ENCODE measurements at places on chromosomes 12 and 14. TPM values are rescaled to one million over a fixed set of nuclear protein-coding genes. Genes with fewer than 3 reads are reported as not detected.
A peak's percentile ranks its signal among the peaks of the same experiment; 100 is the strongest.

DNA sequence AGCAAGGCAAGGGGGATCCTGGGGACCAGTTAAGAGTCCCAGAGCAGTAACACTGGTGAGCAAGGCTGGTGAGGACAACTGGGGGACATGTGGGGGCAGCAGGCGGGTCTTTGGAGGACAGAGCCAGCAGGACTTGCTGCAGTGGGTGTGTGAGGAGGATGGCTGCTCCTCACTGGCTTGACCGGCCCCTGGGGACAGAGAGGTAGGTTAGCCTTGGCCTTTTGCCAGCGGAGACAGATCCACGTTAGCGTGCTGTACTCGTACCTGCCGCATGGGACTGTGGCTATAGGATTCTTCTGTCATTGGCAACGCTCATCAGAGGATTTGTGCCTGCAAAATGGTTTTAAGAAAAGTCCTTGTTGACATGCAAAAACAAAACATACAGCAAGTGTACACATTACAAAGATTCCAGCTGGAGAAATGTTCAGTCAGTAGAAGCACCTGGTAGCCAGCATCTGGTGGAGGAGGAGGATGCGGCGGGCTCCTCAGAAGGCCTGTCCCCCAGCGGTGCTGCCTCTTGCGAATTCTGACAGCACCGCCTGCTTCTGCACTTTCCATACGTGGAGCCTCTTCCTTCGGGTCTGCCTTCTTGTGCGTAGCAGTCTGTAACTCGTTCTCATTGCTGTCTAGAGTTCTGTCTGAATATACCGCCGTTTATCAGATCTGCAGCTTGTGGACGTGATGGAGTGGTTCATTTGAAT, 91.3 kb downstream of the EP400 start:
- DNase-seq, result no peak

GRCh38 chr14:31194661-31195060, 12.9 kb downstream of the HECTD1 start:
- DNase-seq, result no peak

The FOXA1 gene
- 8.2 TPM for total RNA-seq

- DNase-seq, result peak; percentile 72
Observed at GRCh38 chr12:11834104-11834812, 184.8 kb downstream of the ETV6 start.

DNA sequence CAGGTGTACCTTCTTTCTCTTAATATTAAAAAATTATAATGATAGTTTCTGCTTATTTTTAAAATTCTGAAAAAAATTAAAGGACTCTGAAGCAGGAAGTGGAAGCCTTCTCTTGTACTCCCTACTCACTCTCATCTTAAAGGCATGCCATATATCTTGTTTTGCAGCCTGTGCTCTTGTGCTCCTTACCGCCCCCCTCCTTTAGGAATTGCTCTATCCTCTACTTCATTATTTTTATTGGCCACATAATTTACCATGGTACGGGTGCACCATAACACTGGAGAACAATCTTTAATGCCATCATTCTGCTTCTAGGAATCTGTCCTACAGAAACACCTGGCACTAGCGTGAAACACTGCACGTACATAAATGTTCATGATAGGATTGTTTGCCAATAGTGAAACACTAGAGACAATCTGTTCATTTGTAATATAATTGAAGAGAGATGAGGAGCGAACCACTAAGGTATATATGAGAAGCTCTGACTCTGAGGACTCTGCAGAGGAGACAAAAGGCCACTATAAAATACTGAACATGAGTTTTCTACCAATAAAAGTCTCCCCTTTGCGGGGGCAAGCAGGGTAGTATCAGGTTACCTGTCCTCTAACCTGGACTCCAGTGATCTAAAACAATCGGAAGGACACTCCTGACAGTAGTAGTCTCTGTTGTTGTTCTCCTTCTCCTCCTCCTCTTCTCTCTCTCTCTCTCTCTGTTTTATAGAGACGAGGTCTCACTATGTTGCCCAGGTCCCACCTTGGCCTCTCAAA, 6.3 kb upstream of the NYNRIN start:
- no peak for DNase-seq

The CLEC2A gene
- total RNA-seq, result not detected

GRCh38 chr12:40099423-40099853, 6.4 kb downstream of the SLC2A13 start:
- DNase-seq, result no peak

GRCh38 chr12:82659343-82660207, 27.1 kb upstream of the TMTC2 start:
- DNase-seq, result no peak

DNA sequence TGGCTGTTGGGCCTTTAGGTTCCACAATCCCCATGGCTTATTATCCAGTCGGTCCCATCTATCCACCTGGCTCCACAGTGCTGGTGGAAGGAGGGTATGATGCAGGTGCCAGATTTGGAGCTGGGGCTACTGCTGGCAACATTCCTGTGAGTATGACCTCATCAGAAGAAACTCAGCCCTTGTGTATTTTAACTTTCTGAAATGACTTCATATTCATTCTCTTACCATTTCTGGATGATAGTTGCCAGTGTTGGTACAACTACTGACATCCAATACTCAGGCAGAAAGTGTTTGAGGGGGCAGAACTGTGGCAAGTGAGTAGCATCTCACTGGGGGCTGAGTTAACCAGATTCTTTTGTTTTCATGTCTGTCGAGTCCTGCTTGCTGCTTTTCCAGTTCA, 2.3 kb downstream of the DAZAP2 start:
- DNase-seq, result no peak

DNA sequence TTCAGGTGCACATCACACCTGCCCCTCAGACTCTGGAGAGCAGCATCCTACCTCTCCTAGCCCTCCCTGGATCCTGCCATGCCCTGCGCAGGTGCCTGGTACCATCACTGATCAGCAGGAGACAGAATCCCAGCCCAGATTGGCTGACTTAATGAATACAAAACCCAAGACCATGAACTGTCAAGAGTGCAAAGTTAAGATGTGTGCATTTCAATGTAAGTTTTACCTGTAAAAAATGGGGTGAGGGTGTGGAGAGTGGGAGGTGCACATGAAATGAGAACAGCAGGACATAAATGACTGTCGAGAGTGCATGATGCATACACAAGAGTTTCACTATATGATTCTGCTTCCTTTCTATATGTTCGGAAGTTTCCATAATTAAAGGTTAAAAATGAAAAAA, 57.9 kb upstream of the GPR68 start:
- no peak for DNase-seq

DNA sequence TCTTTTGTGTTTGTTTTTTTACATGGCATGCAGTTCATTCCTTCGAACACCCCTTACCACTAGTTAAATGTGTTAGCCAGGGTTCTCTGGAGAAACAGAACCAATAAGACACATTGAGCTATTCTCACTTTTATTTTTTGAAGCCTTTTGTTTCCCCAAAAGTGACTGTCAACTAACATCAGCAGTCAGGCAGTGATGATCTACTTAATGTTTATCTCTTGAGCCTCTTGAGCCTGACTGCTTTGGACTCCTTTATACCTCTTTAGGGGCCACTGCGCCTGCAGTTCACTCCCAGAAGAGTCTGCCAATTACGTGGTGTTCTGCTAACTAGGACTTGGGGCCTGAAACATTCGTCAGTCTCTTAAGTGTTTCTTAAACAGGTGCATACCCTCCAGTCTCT, 163.7 kb upstream of the FLRT2 start:
- no peak for DNase-seq

- DNase-seq, result no peak
Observed at GRCh38 chr12:95963096-95963495, 20.0 kb downstream of the AMDHD1 start.

GRCh38 chr12:54608769-54609168, 20.3 kb upstream of the PPP1R1A start:
- DNase-seq, result no peak

GRCh38 chr14:91649930-91650329, 82.0 kb downstream of the CATSPERB start:
- no peak for DNase-seq

- DNase-seq, result no peak
Observed at GRCh38 chr14:26282578-26282977, 315.3 kb downstream of the NOVA1 start.

The STAC3 gene
- total RNA-seq, result not detected

The ASB2 gene
- 1.4 TPM for total RNA-seq

The BRAP gene
- total RNA-seq, result 19.9 TPM

The ERP27 gene
- 1.4 TPM for total RNA-seq

DNA sequence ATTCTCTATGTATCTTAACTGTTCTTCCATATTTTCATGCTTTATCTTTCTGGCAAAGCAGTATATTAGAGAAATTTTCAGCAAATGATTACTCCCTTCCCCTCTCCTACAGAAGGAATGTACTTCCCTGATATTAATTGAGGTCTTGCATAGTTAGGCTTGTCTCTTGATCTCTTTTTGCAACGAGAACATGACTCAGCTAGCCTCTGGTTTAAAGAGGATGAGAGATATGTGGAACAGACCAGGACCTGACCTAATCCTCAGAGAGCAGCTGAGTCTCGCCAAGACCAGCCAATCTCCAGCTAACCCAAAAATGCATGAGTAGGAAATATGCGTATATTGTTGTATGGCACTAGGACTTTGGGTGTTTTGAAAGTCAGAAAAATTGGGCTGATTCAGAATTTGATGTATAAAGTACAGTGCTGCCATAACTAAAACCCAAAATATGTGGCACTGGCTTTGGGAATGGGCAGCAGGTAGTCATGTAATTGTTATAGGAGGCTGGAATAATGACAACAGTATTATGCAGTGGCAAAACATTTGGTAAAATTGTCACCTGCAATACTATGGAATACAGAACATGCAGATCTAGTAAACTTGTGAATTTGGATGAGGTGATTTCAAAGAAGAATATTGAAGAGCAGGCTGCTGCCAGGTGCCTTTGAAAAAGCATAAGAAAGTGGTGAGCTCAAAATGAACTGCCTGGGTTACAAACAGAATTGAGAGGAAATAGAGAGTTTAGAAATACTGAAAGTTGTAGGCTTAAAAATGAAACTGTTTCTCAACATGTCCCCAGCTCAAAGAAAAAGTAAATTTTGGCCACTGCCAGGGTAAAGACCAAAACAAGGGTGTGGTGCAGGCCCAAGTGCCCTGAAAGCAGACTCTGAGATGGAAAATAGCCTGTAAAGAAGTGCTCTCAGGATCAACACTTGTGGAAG, 9.3 kb upstream of the USP15 start:
- DNase-seq, result no peak

The BCL11B gene
- total RNA-seq, result 0.23 TPM
